ENCODE measurements at places on chromosomes 12 and 14. TPM values are rescaled to one million over a fixed set of nuclear protein-coding genes. Genes with fewer than 3 reads are reported as not detected.
A peak's percentile ranks its signal among the peaks of the same experiment; 100 is the strongest.

The CCNB1IP1 gene
- 95.9 TPM for total RNA-seq

The CACNA2D4 gene
- 0.87 TPM for total RNA-seq

The TMCC3 gene
- 18.2 TPM for total RNA-seq

The VRTN gene
- not detected for total RNA-seq

The CLEC6A gene
- not detected for total RNA-seq

The ESR2 gene
- 0.19 TPM for total RNA-seq

The SYCP3 gene
- not detected for total RNA-seq

The CLEC14A gene
- 0.62 TPM for total RNA-seq

The BRMS1L gene
- 14.6 TPM for total RNA-seq

The A2M gene
- total RNA-seq: 84.9 TPM

The CLEC7A gene
- total RNA-seq: 16.2 TPM

The HSPA2 gene
- total RNA-seq: 1.5 TPM

The NELL2 gene
- total RNA-seq: 10.4 TPM

The SLC38A4 gene
- 14.4 TPM for total RNA-seq

DNA sequence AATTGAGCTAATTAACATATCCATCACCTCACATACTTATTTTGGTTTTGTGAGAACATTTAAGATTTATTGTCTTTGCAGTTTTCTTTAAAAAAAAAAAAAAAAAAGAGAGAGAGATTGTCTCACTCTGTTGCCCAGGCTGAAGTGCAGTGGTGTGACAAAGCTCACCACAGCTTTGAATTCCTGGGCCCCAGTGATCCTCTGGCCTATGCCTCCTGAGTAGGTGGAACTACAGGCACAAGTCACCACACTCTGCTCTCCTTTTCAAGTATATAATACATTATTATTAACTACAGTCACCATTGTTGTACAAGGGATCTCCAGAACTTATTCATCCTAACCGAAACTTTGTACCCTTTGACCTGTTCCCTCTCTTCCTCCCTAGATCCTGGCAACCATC, 64.0 kb downstream of the NUMB start:
- DNase-seq: no peak

DNA sequence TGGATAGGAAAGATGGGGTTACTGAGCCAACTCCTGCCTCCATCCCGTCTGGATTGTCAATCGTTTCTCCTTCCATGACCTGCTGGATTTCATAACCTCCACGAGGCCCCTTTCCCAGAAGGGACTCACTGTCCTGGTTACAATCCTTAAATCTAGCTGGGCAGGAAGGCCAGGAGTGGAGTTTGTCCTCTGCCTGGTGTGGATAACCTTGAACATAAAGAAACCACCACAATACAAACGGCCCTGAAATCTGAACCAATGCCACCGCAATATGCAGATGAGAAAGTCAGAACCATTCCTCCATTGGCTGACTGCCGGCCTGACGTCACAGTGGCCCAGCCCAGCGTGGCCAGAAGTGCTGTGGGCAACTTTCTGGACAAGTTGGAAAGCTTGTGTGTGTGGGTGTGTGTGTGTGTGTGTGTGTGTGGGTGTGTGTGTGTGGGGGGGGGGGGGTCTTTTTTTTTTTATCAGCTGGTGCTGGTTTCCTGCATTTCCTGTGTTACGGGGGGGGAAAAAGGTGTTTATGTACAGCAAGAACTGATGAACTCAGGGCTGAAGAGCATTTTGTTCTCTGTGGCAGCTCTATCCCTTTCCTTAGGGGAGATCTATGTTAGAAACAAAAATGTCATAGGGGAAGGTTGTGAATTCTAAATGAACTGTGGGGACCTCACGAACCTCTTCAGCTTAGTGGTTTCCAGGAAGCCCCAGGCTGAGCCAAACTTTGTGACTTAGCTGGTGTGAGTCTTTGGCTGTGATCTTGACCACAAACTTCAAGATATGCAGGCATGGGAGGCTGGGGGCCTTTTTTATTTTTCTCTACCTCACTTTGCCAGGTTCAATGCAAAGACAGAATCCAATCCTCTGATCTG, 81.6 kb upstream of the MED13L start:
- DNase-seq: peak; percentile 80

DNA sequence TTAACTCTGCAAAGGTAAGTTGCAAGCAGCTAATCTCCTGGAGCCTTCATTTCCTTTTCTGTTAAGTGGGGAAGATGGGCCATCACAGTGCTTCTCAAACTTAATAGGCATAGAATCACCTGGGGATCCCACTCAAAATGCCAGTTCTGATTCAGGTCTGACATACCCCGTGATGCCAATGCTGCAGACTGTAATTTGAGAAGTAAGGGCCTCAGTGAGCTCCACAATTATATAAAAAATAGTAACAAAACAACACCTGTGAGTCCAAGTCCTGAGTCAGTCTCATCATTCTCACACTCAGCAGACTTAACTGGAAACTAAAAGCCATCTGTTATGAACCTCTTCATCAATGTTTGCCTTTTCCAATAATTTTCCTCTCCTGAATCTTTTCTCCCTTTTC, 10.8 kb upstream of the PSMA6 start:
- no peak for DNase-seq

GRCh38 chr14:98956661-98957060, 315.3 kb downstream of the BCL11B start:
- DNase-seq: no peak

GRCh38 chr14:80024417-80024816, 186.9 kb downstream of the DIO2 start:
- no peak for DNase-seq

- DNase-seq: no peak
These were observed 220.3 kb downstream of the ASCL1 start for GRCh38 chr12:103177639-103178255.

GRCh38 chr12:113186033-113186365, 478 bp downstream of the RITA1 start:
- no peak for DNase-seq

GRCh38 chr14:44204061-44204835, 302.8 kb downstream of the FSCB start:
- no peak for DNase-seq

- DNase-seq: no peak
These were observed 46.5 kb downstream of the ELK3 start for GRCh38 chr12:96240656-96241055.

- DNase-seq: no peak
These were observed 98.1 kb upstream of the GRIP1 start for GRCh38 chr12:66776974-66777373.

DNA sequence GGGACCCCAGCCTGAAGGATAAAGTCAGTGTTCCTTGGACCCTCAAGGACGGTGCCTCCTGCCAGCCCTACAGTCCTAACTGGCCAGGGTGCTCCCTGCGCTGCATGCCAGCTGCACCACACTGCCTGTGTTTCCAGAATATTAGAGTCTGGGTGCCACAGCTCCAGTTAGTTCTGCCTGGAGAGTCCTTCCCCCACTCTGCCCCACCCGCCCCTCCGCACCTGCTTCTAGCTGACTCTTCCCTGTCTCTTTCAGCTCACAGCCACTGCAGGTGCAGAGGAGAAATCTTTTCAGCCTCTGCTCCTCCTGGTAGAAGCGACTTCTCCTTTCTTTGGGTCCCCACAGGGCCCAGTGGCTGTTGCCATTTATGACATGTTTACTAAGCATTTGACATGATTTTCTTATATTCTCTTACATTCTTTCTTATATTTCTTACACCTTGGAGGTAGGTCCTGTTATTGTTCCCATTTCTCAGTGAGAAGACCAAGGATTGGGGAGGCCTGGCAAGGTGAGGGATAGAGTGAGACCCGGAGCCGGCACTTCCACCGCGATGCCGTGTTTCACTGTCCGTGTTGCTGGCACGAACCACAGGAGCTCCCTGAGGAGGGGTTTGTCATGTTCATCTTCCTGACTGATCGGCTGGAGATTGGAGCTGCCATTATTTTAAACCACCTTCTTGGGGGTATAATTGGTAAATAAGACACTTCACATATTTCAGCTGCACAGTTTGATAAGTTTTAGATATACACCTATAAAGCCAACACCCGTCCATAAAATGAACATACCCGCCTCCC, 29.4 kb downstream of the SYNE3 start:
- no peak for DNase-seq

DNA sequence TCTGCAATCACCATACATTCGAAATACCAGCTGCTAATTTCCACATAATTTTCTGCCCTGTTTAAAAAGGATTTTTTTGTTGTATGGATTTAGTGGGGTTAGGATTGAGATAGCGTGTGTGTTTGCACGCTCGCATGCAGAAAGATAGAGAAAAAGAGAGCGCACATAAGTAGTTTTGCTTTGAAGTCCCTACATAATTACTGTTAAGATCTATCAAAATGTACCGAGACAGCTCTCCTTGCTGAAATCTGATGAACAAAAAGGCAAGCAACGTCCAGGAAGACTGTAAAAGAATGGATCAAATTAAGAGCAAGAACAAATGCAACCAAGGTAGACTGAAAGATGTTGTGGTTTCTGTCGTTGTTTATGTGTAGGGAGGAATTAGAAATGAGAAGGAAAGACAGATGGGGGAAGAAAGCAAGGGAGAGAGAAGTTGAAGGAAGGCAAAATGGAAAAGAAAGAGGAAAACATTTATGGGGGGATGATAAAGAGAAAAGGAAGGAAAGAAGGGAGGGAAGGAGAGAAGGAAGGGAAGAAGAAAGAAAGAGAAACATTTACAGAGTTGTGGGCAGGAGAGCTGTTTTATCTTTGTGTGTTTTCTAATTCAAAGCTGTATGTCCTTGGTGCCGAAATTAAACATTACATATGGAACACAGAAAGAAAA, 522.3 kb downstream of the MED13L start:
- no peak for DNase-seq

DNA sequence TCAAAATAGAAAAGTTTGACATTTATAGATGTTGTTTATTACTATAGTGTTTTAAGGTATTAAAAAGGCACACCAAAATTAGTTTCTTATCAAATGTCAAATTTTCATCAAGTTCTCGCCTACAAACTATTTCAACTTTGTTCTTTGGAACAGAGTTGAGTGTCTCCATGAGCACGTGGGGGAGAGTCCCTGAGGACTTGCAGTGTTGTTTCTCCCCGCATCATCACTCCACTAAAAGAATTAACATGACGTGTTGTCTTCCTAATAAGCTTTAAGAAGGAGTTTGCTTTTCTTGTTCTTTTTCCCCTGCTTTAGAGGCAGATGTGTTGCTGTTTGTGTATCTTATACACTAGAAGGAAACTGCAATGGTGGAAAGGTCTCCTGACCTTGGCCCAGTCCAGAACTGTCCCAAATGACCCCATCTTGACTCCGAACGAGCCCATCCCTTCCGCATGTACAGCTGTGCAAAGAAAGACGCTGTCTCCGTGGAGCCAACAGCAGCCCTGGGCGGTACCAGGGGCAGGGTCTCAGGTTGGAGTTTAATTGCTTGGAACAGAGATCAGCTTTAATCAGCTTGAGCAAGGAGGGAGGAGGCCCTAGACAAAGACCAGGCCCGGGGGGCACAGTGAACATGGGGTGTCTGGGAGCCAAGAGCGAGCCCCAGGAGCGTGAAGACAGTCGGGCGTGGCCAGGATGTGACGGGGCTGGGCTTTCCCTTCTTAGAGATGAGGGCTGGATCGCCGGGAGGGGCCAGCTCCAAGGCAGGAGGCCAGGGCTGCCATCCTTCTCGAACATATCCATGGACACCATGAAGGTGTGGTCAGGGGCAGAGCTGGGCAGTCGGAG, 215.4 kb upstream of the RTL1 start:
- DNase-seq: peak; percentile 62

GRCh38 chr12:124765581-124766489, 97.8 kb downstream of the SCARB1 start:
- DNase-seq: no peak

- DNase-seq: no peak
These were observed 40.8 kb downstream of the CCDC60 start for GRCh38 chr12:119375075-119375882.

DNA sequence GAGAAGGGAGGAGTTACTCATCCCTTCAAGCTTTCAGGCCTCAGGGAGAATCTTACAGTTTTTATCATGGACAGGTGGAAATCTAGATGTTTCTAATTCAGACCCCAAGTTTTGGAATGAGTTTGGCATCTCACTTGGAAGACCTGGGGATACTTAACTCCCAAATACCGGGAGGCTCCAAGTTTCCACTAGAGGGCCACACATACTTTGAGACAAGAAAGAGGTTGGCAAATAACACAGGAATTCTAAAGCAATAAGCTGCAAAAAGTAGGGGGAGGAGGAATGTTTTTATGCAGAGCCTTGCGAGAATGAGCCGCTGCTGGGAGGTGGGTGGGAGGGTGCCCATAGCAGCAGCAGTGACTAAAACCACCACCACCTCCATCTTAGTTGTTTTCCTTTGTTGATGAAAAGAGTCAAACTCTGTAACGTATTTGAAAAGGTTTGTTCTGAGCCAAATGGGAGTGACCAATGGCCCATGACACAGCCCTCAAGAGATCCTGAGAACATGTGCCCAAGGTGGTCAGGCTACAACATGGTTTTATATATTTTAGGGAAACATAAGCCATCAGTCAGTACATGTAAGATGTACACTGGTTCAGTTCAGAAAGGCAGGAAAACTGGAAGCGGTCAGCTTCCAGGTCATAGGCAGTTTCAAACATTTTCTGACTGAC, 34.2 kb upstream of the RNASE1 start:
- DNase-seq: no peak

GRCh38 chr12:104163631-104164030, 25.6 kb upstream of the NFYB start:
- DNase-seq: no peak

DNA sequence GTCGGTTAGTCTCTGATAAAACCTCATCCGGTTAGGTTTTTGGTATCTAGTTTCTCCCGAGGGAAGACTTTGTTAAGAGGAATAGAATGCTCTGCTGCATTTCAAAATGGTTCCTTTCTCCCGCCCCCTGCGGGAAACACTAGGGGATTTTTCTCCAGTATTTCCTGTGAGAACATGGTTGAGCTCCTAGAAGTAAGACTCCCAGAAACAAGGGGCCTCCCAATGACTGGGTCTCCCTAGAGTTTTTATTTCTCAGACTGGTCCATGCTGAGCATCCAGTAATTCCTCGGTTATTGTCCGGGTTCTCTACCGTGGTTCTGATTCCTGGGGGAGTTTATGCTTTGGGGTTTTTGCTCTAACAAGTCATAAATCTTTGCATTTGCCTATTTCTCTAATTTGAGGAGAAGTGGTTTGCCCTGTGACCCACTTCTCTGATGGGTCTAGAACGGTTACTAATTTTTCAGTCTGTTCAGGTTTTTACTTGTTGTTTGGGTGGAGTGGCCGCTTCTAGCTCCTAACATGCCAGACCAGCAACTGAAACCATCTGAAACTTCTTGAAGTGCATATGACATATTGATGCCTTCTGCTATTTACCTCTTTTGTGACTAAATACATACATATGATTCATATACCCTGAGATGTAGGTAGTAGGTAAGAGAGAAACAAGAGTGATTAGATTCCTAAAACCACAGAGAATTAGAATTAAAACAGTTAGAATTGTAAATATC, 25.1 kb downstream of the TESPA1 start:
- DNase-seq: no peak

DNA sequence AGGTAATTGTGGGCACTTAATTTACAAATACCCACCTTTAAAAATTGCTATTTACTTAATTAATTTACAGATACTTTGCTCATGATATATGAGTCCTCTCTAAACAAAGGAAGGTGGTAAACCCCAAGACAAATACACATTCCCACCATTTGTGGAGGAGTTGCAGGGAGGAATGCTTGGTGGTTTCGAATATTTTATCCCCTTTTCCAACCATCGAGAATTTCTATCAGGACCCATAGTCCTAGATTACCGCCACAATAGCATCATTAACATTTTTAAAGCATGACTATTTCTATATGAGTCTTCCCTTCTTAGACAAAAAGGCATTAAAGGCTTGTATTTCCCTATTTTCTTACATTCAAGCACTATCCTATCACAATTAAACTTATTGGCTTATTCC, 34.2 kb upstream of the PLEKHA5 start:
- no peak for DNase-seq

- no peak for DNase-seq
These were observed 18.6 kb downstream of the LRIG3 start for GRCh38 chr12:58901664-58902063.

Measured in type B pancreatic cell (in vitro differentiated cells).